Hepatocyte (in vitro differentiated cells): ENCODE measurements at places on chromosomes 16 and 17. TPM values are rescaled to one million over a fixed set of nuclear protein-coding genes. Genes with fewer than 3 reads are reported as not detected.

The ASB16 gene
- 0.23 TPM in 1 of 2 replicates, not detected in the other for total RNA-seq

The SPECC1 gene
- total RNA-seq: 45.1 and 57.5 TPM in 2 replicates

The C16orf54 gene
- 0.10 TPM in 1 of 2 replicates, not detected in the other for total RNA-seq

The HSPB9 gene
- total RNA-seq: not detected in 2 replicates

The ABCA5 gene
- total RNA-seq: 53.4 and 59.8 TPM in 2 replicates

The FBXL16 gene
- 0.07 and 0.28 TPM in 2 replicates for total RNA-seq
